ENCODE measurements at places on chromosomes 6 and 20. TPM values are rescaled to one million over a fixed set of nuclear protein-coding genes. Genes with fewer than 3 reads are reported as not detected.

GRCh38 chr6:16712931-16713484, 48.3 kb downstream of the ATXN1 start:
- DNase-seq = peak; percentile 39
- H3K4me3 ChIP-seq = peak overlapping the region; percentile 9
- H3K27me3 ChIP-seq = no peaks in the 10 kb centered on the region
- H3K4me1 ChIP-seq = peaks cover 3% of the 10 kb centered on the region

The KCNQ2 gene
- total RNA-seq = 1.2 TPM

DNA sequence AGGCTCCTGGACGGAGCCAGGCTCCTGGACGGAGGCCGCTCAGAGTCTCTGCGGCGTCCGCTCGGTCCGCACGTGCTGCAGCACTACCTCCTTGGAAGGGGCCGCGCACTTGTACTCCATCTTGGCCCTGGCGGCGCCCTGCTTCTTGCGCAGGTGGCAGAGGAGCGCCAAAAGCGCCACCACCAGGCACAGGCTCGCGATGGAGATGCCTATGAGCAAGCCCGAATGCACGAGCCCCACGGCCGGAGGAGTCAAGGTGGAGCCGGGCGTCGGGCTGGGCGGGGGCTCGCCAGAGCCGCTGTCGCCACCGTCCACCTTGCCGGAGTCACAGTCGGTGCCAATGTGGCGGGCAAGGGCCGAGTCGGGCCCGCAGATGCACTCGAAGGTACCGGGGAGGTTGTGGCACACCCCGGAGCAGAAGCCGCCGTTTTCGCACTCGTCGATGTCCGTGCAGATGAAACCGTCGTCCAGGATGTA, 1.7 kb downstream of the THBD start:
- no peaks in the 10 kb centered on the region for H3K36me3 ChIP-seq
- peak overlapping the region; percentile 13 for H3K4me3 ChIP-seq
- H3K27ac ChIP-seq = no peak overlapping the region
- H3K4me1 ChIP-seq = peaks cover 15% of the 10 kb centered on the region

The MAP3K7 gene
- total RNA-seq = 31.5 TPM

The KHDC1L gene
- not detected for total RNA-seq

The GHRH gene
- not detected for total RNA-seq

- H3K36me3 ChIP-seq = no peaks in the 10 kb centered on the region
- H3K27ac ChIP-seq = no peak overlapping the region
- H3K4me1 ChIP-seq = no peaks in the 10 kb centered on the region
- no peak overlapping the region for H3K4me3 ChIP-seq
- DNase-seq = no peak
- no peaks in the 10 kb centered on the region for H3K27me3 ChIP-seq
Measured at GRCh38 chr6:48670546-48670945, 559.5 kb upstream of the PTCHD4 start.

GRCh38 chr6:15804164-15805154, 141.6 kb upstream of the DTNBP1 start:
- H3K4me1 ChIP-seq = no peaks in the 10 kb centered on the region
- no peak overlapping the region for H3K4me3 ChIP-seq
- no peaks in the 10 kb centered on the region for H3K27me3 ChIP-seq
- H3K36me3 ChIP-seq = no peaks in the 10 kb centered on the region

The UBE2J1 gene
- 44.9 TPM for total RNA-seq

The CABLES2 gene
- 0.29 TPM for total RNA-seq

GRCh38 chr6:68638230-68638900, 3.3 kb downstream of the ADGRB3 start:
- peak; percentile 34 for DNase-seq
- no peak overlapping the region for H3K27ac ChIP-seq
- no peak overlapping the region for H3K4me3 ChIP-seq
- no peaks in the 10 kb centered on the region for H3K4me1 ChIP-seq
- H3K36me3 ChIP-seq = no peaks in the 10 kb centered on the region

DNA sequence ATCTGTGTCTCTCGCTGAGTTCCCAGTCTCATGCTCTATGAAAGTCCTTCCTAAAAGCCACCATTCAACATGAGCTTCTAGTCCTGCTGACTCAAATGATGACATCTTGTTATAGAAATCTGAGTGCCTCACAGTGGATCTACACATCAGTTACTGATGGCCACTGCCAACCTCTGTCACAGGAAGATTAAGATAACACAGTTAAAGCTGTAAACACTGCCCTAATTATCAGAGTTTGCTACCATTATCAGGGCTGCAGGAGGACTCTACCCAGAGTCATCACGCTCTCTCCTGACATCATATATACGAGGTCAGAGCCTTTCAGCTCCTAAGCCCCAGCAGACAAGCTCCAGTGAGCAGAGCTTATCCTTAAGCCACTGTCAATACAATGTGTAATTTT, 63.2 kb downstream of the HIVEP2 start:
- no peak overlapping the region for H3K27ac ChIP-seq
- H3K27me3 ChIP-seq = no peaks in the 10 kb centered on the region
- H3K4me1 ChIP-seq = no peaks in the 10 kb centered on the region
- DNase-seq = no peak

DNA sequence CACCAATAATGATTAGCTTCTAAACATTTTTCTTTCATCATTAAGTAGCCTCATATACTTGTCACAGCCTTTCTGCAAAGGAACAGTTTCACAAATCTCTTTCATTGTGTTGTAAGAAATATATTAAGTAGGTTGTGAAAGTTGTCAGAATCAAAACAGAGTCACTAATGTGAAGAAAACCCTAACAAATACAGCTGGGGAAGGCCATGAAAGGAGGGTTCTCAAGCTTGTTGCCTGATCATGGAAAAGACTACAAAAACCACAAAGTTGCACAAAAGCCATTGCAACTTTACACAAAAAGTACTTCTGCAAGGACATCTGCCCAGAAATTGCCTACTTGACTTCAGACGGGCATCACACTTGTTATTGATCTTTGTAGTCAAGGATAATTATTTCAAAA, 216.1 kb downstream of the ALDH8A1 start:
- DNase-seq = no peak
- H3K4me3 ChIP-seq = no peak overlapping the region
- no peaks in the 10 kb centered on the region for H3K27me3 ChIP-seq
- H3K36me3 ChIP-seq = no peaks in the 10 kb centered on the region

GRCh38 chr6:35448191-35448590, 3.9 kb upstream of the FANCE start:
- no peak overlapping the region for H3K4me3 ChIP-seq
- no peaks in the 10 kb centered on the region for H3K36me3 ChIP-seq
- H3K27me3 ChIP-seq = no peaks in the 10 kb centered on the region

DNA sequence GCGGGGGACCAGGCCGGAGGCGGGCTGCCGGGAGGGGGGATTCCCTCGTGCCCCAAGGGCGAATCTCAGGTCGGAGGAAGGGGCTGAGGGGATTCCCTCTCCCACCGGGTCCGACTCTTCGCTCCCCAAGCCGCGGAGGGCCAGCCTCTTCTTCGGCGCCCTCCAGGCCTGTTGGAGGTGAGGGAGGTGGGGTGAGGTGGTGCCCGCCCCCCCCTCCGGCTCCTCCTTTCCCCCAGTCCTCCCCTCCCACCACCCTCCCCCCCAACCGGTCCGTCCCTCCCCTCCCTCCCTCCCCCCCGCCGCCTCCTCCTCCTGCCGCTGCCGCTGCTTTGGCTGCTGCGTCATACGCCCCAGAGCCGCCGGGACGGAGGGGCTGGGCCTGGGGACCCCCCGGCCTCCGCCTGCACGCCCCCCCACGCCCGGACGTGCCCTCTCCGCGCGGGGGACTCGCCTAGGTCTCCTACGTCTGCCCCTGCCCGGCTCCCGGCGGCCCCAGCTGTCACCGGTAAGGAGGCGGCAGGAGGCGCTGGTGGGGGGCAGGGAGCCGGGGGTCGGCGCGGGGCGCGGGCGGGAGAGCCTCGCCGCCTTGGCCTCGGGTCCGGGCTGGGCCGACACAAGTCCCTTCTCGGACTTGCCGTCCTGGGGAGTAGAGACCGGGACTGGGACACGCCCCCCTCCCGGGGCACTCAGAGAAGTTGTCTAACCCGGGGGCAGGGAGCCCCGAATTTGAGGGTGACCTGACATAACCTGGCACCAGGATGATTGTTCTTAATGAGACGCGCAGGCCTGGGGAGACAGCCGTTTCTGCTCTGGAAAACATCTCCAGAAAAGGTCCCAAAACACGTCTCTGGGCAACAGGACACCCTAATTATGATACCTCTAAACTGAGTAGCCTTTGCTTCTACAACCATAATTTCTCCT, at the start of gene PHF1:
Gene PHF1 (plus strand): TSS at position 304 of the 921 bp plus-strand sequence. CDS start 1,250 bp downstream, outside the sequence.
- no peaks in the 10 kb centered on the region for H3K36me3 ChIP-seq
- peak within 1 kb of the TSS; percentile 99 for H3K27ac ChIP-seq
- H3K4me3 ChIP-seq = peak within 1 kb of the TSS; percentile 85

The CASS4 gene
- 0.76 TPM for total RNA-seq

The HRH3 gene
- total RNA-seq = not detected

The EDN3 gene
- total RNA-seq = not detected

- H3K27me3 ChIP-seq = no peaks in the 10 kb centered on the region
- H3K4me1 ChIP-seq = no peaks in the 10 kb centered on the region
- no peaks in the 10 kb centered on the region for H3K36me3 ChIP-seq
- peak overlapping the region; percentile 34 for H3K27ac ChIP-seq
- no peak for DNase-seq
- peak overlapping the region; percentile 38 for H3K4me3 ChIP-seq
Measured at GRCh38 chr6:87832025-87832825, 130.2 kb upstream of the AKIRIN2 start.

The SPAG4 gene
- total RNA-seq = not detected

GRCh38 chr6:49513153-49513989, 13.6 kb downstream of the GLYATL3 start:
- no peak overlapping the region for H3K4me3 ChIP-seq
- no peak for DNase-seq
- no peaks in the 10 kb centered on the region for H3K27me3 ChIP-seq
- H3K36me3 ChIP-seq = no peaks in the 10 kb centered on the region
- H3K4me1 ChIP-seq = no peaks in the 10 kb centered on the region
- no peak overlapping the region for H3K27ac ChIP-seq

DNA sequence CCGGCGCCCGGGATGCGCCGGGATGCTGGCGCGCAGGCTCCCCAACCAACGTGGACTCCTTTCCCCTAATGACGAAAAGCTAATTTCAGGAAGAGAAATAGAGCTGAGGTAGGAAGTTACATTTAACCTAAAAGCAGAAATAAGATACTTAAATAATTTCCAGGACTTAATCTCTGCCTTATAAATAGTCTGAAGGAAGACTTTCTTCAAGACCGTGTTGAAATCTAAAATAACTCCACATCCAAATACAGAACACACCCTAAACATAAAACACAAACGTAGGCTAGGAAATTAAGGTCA, 1.3 kb downstream of the ASF1A start:
- peak overlapping the region; percentile 96 for H3K27ac ChIP-seq
- DNase-seq = no peak
- H3K36me3 ChIP-seq = no peaks in the 10 kb centered on the region
- H3K4me1 ChIP-seq = no peaks in the 10 kb centered on the region
- no peaks in the 10 kb centered on the region for H3K27me3 ChIP-seq
- H3K4me3 ChIP-seq = peak overlapping the region; percentile 63

The MEP1A gene
- total RNA-seq = under 0.01 TPM

- H3K4me1 ChIP-seq = no peaks in the 10 kb centered on the region
- H3K27me3 ChIP-seq = no peaks in the 10 kb centered on the region
- DNase-seq = no peak
Measured at GRCh38 chr6:161104966-161105365, 113.4 kb downstream of the MAP3K4 start.

The TMC2 gene
- not detected for total RNA-seq

GRCh38 chr6:117329926-117330325, 64.6 kb downstream of the VGLL2 start:
- H3K27ac ChIP-seq = no peak overlapping the region
- H3K4me3 ChIP-seq = no peak overlapping the region
- no peaks in the 10 kb centered on the region for H3K4me1 ChIP-seq

The CDH4 gene
- total RNA-seq = not detected

DNA sequence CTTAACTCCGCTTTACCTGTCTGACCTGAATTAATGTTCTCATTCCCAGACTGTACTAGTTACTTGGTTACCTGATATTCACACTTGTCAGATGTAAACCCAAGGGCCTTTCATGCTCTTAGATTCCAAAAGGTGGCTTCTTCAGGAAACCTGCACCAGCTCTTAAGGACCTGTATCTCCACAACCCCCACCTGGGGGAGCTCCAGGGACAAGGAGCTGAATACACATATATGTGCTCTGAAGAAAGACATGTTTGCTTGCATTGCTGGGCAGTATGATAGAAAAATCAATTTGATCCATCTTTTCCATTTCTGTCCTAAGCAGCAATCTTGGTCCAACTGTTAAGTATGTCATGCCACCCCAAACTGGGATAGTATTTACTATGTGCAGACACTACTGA, 64.8 kb upstream of the POU3F2 start:
- no peaks in the 10 kb centered on the region for H3K27me3 ChIP-seq
- no peak overlapping the region for H3K27ac ChIP-seq
- H3K36me3 ChIP-seq = no peaks in the 10 kb centered on the region
- no peak for DNase-seq
- no peaks in the 10 kb centered on the region for H3K4me1 ChIP-seq
- no peak overlapping the region for H3K4me3 ChIP-seq

The PNLDC1 gene
- total RNA-seq = not detected

GRCh38 chr6:14320332-14320731, 202.8 kb downstream of the CD83 start:
- H3K27ac ChIP-seq = no peak overlapping the region
- no peak overlapping the region for H3K4me3 ChIP-seq
- no peak for DNase-seq

The SLC4A11 gene
- 0.91 TPM for total RNA-seq

- no peak for DNase-seq
- no peak overlapping the region for H3K27ac ChIP-seq
- H3K4me1 ChIP-seq = no peaks in the 10 kb centered on the region
- H3K27me3 ChIP-seq = no peaks in the 10 kb centered on the region
- H3K4me3 ChIP-seq = no peak overlapping the region
Measured at GRCh38 chr6:47490676-47491075, 13.1 kb downstream of the CD2AP start.

The RHAG gene
- total RNA-seq = not detected

- H3K27me3 ChIP-seq = no peaks in the 10 kb centered on the region
- DNase-seq = no peak
- H3K36me3 ChIP-seq = no peaks in the 10 kb centered on the region
- H3K4me3 ChIP-seq = no peak overlapping the region
- no peak overlapping the region for H3K27ac ChIP-seq
- H3K4me1 ChIP-seq = no peaks in the 10 kb centered on the region
Measured at GRCh38 chr6:73901986-73902385, 206.0 kb downstream of the CD109 start.

GRCh38 chr6:2917065-2917464, 14.0 kb upstream of the SERPINB9 start:
- H3K27me3 ChIP-seq = no peaks in the 10 kb centered on the region
- H3K4me1 ChIP-seq = no peaks in the 10 kb centered on the region
- no peak overlapping the region for H3K27ac ChIP-seq
- H3K4me3 ChIP-seq = no peak overlapping the region
- no peaks in the 10 kb centered on the region for H3K36me3 ChIP-seq
- no peak for DNase-seq
